ENCODE measurements at places on chromosomes 11 and 22.
A peak's percentile ranks its signal among the peaks of the same experiment; 100 is the strongest.

DNA sequence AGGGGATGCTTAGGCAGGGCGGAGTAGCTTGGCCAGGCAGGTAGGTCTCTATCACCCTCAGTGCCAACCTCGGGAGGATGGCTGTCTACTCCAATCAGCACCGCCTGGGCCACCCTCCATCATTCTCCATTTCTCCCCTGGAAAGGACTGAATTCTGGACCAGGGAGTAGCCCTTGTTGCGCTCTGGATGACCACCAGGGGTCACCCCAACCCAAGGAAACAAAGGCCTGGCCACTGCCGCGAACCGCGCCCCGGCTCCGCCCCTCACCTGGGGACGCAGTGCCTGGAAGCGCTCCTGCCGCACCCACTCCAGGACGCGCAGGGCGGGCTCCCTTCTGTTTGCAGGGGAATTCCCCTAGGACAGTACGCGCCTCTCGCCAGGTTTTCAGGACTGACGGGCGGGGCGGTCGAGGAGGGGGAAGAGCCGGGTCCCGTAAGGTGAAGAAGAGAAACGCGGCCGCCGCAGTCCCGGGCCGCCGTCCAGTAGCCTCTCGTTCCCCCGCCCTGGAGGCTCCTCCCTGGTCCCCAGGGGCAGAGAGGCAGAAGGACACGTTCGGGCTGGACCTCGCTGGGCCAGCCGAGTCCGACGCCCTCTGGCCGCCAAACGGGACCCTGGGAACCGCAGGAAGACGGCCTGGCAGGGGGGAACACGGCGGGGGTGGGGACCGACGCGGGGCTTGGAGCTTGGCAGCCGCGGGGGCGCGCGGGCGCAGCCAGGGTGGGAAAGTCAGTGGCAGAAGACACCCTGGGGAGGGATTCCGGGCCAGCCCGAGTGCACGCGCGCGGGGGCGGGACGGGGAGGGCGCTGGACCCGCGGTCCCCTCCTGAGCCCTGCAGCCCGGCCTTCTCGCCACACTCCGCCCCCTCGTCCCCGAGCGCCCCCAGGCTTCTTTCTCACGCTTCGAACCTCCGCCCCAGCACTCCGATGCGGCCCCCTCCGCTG, 7.1 kb downstream of the SCN4B start:
- peak; percentile 52 for DNase-seq

DNA sequence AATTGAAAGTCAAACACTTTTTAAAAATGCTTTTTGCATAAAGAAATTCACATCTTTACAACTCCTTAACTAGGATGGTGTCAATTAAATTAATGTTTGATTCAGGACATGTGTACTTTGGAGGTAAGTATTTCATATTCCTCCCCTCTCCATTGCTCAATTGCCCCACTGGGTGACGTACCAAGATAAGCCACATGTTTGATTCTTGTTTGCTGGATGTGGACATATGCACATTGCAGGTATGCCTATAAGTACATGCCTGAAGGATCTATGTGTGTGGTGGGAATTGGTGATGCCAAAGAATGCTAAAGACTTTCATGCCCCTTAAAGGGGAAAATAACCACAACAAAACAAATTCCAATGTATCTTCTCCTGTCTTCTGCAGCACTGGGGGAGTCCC, 5.8 kb downstream of the CD44 start:
- no peak for DNase-seq

DNA sequence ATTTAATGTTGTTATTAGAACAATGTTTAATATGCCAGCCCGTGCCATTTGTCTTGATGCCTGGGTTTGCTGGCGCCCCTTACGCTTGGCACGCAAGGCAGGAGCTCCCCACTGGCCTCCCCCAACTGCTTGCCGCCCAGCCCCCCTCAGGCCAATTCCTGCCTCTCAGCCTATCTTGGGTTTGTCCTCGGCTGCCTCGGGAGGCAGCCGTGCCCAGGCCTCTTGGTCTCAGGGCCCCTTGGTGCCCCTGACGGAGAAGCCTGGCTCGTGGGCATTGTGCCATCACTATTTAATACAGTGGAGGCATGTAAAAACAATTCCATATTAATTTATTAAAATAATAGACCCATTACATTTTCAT, 119.8 kb downstream of the KCNQ1OT1 start:
- no peak for DNase-seq

DNA sequence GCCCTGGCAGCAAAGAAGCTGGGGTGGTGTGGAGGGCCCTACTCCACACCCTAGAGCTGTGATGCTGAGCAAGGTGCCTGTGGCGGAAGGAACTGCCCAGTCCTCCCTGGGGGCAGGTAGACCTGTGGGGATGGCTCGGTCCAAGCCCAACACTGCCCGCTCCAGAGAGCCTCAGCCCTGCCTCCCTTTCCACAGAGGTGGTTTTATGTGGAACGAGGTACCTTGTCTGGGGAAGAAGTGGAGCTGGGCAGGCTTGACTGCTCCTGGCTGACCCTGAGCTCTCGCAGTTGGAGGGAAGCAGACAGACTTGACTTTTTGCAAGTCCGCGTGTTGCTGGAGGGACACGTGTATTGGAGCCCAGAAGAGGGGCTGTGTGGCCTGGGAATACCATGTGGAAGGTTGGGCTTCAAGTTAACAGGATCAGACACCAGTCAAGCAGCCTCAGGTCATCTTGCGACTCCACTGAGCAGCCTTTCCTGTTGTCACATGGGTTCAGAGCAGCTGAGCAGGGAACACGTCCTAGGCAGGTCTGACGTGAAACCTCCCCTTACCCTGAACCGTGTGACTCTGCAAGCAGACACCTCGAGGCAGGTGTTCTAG, 117.7 kb downstream of the CACNA1I start:
- DNase-seq: no peak

- DNase-seq: no peak
Measured at GRCh38 chr11:2772544-2773031, 72.8 kb upstream of the KCNQ1OT1 start.

GRCh38 chr11:93519179-93519578, 24.0 kb downstream of the SMCO4 start:
- no peak for DNase-seq

GRCh38 chr11:38530226-38530625, 1932.2 kb upstream of the RAG2 start:
- no peak for DNase-seq

GRCh38 chr22:46596819-46597218, 23.4 kb upstream of the GRAMD4 start:
- DNase-seq: no peak

- DNase-seq: no peak
Measured at GRCh38 chr11:44780940-44781631, 54.3 kb downstream of the TSPAN18 start.
